ENCODE measurements at places on chromosomes 4 and X. TPM values are rescaled to one million over a fixed set of nuclear protein-coding genes. Genes with fewer than 3 reads are reported as not detected.

- H3K4me3 ChIP-seq: no peak overlapping the region
- no peaks in the 10 kb centered on the region for H3K4me1 ChIP-seq
- no peak for DNase-seq
- H3K27ac ChIP-seq: no peak overlapping the region
- no peaks in the 10 kb centered on the region for H3K27me3 ChIP-seq
Measured at GRCh38 chr4:34181311-34181841, 2062.9 kb downstream of the ARAP2 start.

DNA sequence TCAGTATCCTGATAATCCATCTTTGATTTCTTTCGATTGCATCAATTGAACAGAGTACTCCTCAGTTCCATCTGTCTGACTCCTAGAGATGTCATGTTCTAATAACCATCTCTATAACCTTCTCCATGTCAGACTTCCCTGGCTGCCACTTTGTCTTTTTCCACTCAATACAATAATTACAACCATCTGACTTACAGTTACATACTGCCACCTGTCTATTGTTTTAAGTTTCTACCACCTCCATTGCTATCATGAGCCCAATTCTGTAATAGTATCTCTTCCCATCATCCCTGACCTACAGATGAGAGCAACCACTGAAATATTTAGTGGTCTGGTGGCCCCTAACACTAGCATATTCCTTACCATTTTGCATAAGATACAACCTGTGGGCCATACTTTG, 439.2 kb upstream of the FAM47C start:
- H3K4me1 ChIP-seq: no peaks in the 10 kb centered on the region
- H3K27me3 ChIP-seq: no peaks in the 10 kb centered on the region
- no peak overlapping the region for H3K27ac ChIP-seq
- no peak for DNase-seq
- H3K4me3 ChIP-seq: no peak overlapping the region
- H3K36me3 ChIP-seq: no peaks in the 10 kb centered on the region

DNA sequence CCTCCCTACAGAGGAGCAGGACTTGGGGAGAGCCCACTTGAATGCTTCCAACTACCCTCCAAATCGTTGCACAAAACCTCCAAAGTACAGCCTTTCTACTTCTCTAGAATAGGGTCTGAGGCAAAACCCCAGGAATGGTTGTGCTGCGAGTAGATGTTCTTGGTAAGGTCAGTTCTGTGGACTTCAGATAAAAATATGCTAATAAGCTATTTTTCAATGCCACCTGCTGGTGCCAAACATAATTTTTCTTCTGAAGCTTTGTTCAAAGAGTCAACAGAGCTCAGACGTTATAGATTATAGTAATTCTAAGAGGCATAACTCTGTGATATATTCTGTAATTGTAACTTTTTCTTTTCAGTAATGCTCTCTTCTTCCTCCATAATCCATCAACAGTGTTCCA, 425.7 kb downstream of the GPAT3 start:
- H3K27ac ChIP-seq: no peak overlapping the region
- no peaks in the 10 kb centered on the region for H3K27me3 ChIP-seq
- no peak overlapping the region for H3K4me3 ChIP-seq

DNA sequence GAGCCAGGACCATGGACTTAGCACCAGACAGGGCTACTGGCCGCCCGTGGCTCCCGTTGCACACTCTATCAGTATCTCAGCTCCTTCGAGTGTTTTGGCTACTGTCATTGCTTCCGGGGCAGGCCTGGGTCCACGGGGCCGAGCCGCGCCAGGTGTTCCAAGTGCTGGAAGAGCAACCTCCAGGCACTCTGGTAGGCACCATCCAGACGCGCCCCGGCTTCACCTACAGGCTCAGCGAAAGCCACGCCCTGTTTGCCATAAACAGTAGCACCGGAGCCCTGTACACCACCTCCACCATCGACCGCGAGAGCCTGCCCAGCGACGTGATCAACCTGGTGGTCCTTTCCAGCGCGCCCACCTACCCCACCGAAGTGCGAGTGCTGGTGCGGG, 1.6 kb downstream of the FAT4 start:
- H3K27me3 ChIP-seq: peaks cover 52% of the 10 kb centered on the region
- DNase-seq: no peak
- H3K36me3 ChIP-seq: peaks cover 3% of the 10 kb centered on the region
- no peak overlapping the region for H3K27ac ChIP-seq
- H3K4me3 ChIP-seq: peak overlapping the region; percentile 75

DNA sequence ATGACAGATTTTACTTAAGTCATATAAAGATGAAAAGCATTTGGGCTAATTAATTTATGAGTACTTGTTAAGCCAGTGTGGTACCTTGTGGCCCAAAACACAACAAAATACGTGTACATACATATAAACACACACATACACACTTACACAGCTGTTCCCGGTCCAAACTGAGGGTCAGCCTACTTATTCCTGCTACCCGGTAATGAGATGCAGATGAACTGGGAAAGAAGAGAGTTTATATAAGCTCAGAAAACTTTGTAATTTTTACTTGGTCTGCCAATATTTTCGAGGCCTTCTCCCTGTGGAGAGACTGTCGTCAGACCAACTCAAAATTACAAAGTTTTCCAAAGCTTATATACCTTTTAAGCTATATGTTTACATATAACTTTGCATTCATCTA, 25.8 kb upstream of the PBDC1 start:
- H3K27me3 ChIP-seq: no peaks in the 10 kb centered on the region
- peaks cover 19% of the 10 kb centered on the region for H3K4me1 ChIP-seq
- H3K36me3 ChIP-seq: no peaks in the 10 kb centered on the region
- H3K27ac ChIP-seq: peak overlapping the region; percentile 76
- no peak for DNase-seq

- H3K36me3 ChIP-seq: no peaks in the 10 kb centered on the region
- H3K4me1 ChIP-seq: no peaks in the 10 kb centered on the region
- DNase-seq: no peak
- H3K27ac ChIP-seq: no peak overlapping the region
Measured at GRCh38 chr4:83785891-83786290, 250.0 kb downstream of the GPAT3 start.

DNA sequence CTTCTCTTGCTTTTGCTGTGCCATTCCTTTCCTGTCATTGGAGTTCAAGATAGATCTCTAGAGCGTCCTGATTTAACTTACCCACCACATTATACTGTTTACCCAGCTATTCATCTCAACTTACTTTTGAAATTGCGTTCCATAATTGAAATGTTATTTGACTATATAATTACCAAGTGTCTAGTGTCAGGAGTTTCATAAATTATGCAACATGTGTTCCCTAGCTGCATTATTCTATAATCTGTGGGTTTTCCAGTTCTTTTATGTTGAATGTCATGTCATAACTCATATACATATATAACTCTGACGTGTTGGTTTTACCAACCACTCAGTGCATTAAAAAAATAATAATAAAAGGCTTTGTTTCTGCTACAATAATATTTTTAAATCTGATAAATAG, 285.9 kb upstream of the ARSJ start:
- H3K27me3 ChIP-seq: no peaks in the 10 kb centered on the region
- H3K36me3 ChIP-seq: no peaks in the 10 kb centered on the region
- H3K4me3 ChIP-seq: no peak overlapping the region
- DNase-seq: no peak
- no peaks in the 10 kb centered on the region for H3K4me1 ChIP-seq

GRCh38 chr4:8765631-8766590, 105.7 kb downstream of the HMX1 start:
- no peaks in the 10 kb centered on the region for H3K4me1 ChIP-seq
- DNase-seq: no peak
- no peak overlapping the region for H3K4me3 ChIP-seq
- H3K27me3 ChIP-seq: no peaks in the 10 kb centered on the region
- no peak overlapping the region for H3K27ac ChIP-seq

DNA sequence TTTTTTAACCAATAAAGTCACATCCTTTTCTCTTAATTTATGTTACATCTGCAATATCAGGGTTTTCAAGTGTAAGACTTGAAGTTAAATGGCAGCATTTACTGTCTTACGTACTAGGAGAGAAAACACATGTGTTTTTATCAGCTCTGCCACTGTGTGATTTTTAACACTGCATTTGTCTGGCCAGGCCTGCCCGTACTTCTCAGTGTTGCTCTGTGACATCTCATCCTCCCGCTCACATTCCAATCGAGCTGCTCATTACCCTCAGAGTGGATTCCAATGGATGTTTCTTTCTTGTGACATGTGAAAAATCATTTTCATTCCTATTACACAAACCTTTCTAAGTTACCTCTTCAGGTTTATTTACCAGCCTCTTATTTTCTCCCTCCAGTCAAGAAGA, 420.3 kb downstream of the FAT4 start:
- no peaks in the 10 kb centered on the region for H3K27me3 ChIP-seq
- no peak overlapping the region for H3K4me3 ChIP-seq
- DNase-seq: no peak

DNA sequence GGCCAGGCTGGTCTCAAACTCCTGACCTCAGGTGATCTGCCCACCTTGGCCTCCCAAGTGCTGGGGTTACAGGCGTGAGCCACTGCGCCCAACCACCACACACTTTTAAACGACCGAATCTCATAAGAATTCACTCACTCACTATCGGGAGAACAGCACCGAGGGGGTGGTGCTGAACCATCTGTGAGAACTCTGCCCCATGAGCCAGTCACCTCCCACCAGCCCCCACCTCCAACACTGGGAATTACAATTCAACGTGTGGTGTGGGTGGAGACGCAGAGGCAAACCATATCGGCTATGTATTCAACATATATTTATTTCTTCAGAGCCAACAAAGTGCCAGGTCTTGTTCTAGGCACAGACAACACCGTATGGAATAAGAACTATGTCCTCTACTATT, 3.6 kb downstream of the TLR3 start:
- H3K4me1 ChIP-seq: peaks cover 22% of the 10 kb centered on the region
- H3K36me3 ChIP-seq: no peaks in the 10 kb centered on the region
- peaks cover 9% of the 10 kb centered on the region for H3K27me3 ChIP-seq
- H3K27ac ChIP-seq: no peak overlapping the region

GRCh38 chrX:130170752-130171445, 863 bp upstream of the RAB33A start:
- peak overlapping the region; percentile 92 for H3K27ac ChIP-seq
- no peaks in the 10 kb centered on the region for H3K27me3 ChIP-seq
- H3K4me3 ChIP-seq: peak overlapping the region; percentile 87
- H3K4me1 ChIP-seq: peaks cover 46% of the 10 kb centered on the region

DNA sequence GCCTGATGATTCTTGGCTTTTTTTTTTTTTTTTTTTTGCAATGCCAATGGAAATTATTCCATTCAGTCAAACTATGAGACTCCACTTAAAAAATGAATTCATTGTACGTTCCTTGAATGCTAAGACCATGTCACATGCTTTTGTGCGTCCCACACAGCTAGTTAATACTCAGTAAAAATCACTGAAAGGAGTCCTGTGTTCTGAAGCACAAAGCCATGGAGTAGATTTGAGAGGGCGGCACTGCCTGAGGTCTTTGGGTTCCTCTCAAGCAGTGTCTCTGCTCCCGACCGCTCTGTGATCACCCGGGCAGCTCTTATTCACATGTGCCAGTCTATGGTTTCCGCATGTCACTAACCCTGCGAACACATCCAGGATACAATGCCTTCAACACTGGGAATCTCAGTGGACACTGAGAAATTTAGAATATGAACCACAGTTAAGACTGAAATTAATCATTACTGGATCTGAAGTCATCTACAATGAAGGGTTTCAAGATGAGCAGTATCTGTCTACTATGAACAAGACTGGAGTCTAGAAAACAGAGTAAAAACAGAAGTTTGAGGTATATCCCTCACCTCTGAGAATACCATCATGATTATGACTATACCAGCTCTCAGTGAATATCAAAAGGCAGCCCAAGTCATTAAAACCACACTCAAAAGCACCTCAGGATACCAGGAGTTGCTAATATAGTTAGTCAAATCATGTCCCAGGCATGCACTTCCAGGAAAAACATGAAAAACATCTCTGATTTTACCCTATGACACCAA, 193.0 kb downstream of the MGST2 start:
- no peak overlapping the region for H3K4me3 ChIP-seq
- no peaks in the 10 kb centered on the region for H3K36me3 ChIP-seq
- no peak overlapping the region for H3K27ac ChIP-seq
- no peak for DNase-seq

DNA sequence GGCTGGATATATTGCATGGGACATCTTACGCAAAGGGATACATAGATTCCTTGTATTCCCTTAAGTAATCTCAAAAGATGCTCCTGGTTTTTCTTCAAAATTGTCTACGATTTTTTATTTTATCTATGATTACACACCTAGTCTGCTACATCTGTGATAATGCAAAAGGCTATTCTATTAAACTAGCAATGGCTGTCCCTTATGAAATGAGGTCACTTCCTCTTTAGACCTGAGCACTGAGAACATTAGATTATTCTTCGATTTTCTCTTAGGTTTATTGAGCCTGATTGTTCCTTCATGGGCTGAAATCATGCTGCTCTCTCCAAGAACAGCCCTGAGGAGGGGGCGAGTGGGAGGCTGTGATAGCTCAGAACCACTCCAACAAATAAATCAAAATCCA, 126.8 kb upstream of the ENPP6 start:
- DNase-seq: no peak
- H3K4me3 ChIP-seq: peak overlapping the region; percentile 76
- H3K4me1 ChIP-seq: peaks cover 21% of the 10 kb centered on the region
- H3K27ac ChIP-seq: no peak overlapping the region
- H3K36me3 ChIP-seq: no peaks in the 10 kb centered on the region
- no peaks in the 10 kb centered on the region for H3K27me3 ChIP-seq

DNA sequence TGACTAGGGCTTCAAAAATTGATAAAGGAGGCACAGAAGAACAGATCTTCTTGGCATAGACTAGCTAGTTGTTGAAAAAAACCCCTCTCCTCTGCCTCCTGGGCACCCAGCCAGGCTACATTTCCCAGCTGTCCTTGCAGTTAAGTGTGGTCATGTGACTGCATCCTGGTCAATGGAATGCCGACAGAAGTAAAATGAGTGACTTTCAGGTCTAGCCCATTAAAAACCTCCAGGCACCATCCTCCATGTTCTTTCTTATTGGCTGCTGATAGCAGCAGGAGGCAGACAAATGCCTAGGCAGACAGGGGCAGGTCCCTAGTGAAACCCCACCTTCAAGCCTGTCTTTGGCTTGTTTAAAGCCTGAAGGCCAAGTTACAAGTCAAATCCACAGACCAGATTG, 35.3 kb downstream of the ATXN3L start:
- H3K27me3 ChIP-seq: no peaks in the 10 kb centered on the region
- no peaks in the 10 kb centered on the region for H3K36me3 ChIP-seq
- no peaks in the 10 kb centered on the region for H3K4me1 ChIP-seq
- no peak overlapping the region for H3K4me3 ChIP-seq
- H3K27ac ChIP-seq: no peak overlapping the region
- DNase-seq: no peak

Gene SPANXD
- total RNA-seq: not detected

Gene HSPA4L
- total RNA-seq: 0.27 TPM

Gene TMEM156
- total RNA-seq: 19.5 TPM

Gene APBB2
- 0.45 TPM for total RNA-seq

Gene BOD1L1
- total RNA-seq: 37.7 TPM

Gene ITGB1BP2
- 4.4 TPM for total RNA-seq

Gene LRIT3
- total RNA-seq: 0.15 TPM

Gene SERPINA7
- total RNA-seq: not detected

Data from activated CD4-positive, alpha-beta T cell treated with anti-CD3 and anti-CD28 coated beads, Interleukin-2, amount 10 ng/mL, durations not matched to agents 7 days and 5 days (primary cell).